ENCODE measurements at places on chromosomes 4 and X.
A peak's percentile ranks its signal among the peaks of the same experiment; 100 is the strongest.

DNA sequence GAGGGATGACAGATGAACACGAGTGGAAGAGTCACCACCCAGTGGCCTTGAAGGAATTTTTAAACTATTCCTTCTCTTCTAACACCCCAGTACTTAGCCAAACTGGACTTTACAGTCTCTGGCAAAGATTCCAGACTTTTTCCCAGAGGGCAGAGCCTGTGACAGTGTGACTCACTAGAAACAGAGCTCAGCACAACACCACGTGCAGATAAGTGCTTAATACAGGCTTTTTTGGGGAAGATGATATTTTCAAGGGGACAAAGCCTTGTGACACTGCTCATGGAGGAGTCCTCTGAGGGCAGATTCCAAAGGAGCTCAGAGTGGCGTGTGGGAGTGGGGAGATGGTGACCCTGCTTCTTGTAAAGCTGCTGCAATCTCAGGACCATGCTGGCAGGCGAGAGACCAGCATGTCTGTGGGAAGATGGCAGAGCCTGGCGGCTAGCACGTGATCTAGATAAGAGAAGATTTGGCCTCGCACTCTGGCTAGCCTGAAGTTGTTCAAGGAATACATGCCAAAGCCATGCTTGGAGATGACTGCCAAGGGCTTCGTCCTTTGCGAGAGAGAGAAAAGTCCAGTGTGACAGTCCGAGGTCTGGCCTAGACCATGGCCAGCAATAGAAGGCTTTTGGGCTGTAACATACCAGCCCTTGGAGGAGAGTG lies 2.4 kb downstream of the RAB33A start:
- no peak for DNase-seq

DNA sequence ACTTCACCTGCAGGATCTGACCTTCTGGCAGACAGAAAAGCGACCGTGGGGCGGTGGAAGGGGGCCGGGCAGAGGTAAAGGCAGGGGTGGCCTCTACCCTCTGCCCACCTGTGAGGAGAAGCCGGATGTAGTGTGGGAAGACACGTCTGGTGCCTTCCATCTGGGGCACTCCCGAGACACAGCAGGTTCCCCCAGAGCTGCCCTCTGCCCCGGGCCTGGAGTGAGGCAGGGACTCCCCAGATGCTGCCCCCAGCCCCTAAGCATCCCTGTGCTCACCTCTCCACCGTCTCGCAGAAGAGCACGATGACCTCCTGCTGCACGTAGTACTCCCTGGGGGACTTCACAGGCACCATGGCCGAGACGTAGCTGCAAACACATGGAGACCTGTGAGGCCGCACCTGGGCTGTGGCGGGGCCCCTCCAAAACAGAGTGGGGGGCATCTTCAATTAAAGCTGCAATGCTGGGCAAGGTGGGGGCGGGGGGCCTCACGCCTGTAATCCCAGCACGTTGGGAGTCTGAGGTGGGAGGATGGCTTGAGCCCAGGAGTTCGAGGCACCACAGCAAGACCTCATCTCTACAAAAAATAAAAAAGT lies 75.3 kb upstream of the MXD4 start:
- DNase-seq, result peak; percentile 24

GRCh38 chr4:15396157-15396800 lies 31.6 kb upstream of the C1QTNF7 start:
- DNase-seq, result peak; percentile 56

GRCh38 chrX:18616688-18617406 lies 55.1 kb downstream of the RS1 start:
- no peak for DNase-seq

- peak; percentile 41 for DNase-seq
Observed at GRCh38 chr4:173185847-173186510, 17.4 kb downstream of the GALNT7 start.

GRCh38 chrX:104254442-104255115 lies at the start of gene ESX1:
Gene ESX1 (minus strand): TSS chrX:104254933. CDS start chrX:104254849, 84 bp downstream.
- peak; percentile 36 for DNase-seq

GRCh38 chrX:5683996-5684395 lies 544.7 kb downstream of the NLGN4X start:
- DNase-seq, result no peak

DNA sequence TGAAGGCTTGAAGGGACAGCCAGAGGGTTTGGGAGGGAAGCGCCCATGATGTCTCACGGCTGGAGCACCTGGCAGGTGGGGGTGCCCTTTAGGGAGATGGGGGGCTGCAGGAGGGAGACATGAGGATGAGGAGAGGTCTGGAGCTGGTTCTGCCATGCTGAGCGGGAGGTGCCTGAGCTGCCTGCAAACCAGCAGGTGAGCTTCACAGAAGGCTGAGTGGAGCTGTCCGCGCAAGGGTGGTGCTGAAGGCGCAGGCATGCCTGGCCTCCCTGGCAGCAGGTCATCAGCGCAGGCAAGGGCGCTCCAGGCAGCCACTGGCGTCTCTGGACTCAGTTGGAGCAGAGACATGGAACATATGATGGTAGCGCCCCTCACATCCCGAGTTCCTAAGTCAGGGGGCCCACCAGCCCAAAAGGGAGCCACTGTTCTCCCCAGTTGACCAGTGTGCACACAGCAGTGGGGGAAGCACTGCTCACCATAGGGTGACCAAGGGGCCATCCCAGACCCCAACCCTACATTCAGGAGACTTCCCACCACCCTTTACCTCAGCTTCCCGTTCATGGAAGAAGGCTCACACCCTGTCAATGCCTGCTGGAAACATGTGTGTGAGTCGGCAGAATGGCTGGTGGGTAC lies 25.8 kb downstream of the ADRA2C start:
- no peak for DNase-seq

- DNase-seq, result no peak
Observed at GRCh38 chrX:40318801-40319200, 221.0 kb upstream of the BCOR start.
